ENCODE measurements at places on chromosomes 13 and 19.
A peak's percentile ranks its signal among the peaks of the same experiment; 100 is the strongest.

- DNase-seq, result no peak
These were observed 62.1 kb downstream of the ARHGEF7 start for GRCh38 chr13:111177081-111177711.

DNA sequence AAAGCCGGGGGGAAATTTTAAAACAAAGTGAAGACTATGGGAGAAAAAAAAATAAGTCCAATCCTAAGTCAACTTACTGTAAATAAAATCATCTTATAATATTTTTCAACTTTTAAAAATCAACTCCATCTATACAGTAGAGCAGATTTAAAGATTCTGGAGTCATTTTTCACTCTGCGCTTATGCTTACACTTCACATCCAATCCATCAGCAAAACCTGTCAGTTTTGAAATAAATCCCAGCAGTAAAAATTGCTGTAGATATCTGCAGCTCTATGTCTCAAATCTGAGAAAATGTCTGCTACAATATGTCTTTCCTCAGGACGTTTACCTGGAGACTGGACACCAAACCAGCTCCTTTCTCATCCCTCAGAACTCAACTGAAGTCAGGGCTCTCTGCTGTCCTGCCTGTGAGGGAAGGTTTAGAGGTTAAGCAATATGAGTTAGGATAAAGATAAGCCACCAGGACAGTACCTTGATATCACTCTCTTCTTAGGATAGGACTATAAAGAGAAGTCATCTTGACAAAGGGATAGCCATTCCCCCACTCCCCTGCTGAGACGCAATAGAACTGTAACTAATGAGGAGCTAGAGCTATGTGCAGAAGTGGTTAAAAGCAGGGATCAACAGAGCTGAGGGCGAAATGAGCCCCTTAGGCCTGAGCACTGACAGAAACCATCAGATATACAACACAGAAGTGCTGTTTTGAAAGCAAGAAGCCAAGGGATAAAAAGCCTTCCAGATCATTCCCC is 254.7 kb upstream of the KLHL1 start:
- no peak for DNase-seq

DNA sequence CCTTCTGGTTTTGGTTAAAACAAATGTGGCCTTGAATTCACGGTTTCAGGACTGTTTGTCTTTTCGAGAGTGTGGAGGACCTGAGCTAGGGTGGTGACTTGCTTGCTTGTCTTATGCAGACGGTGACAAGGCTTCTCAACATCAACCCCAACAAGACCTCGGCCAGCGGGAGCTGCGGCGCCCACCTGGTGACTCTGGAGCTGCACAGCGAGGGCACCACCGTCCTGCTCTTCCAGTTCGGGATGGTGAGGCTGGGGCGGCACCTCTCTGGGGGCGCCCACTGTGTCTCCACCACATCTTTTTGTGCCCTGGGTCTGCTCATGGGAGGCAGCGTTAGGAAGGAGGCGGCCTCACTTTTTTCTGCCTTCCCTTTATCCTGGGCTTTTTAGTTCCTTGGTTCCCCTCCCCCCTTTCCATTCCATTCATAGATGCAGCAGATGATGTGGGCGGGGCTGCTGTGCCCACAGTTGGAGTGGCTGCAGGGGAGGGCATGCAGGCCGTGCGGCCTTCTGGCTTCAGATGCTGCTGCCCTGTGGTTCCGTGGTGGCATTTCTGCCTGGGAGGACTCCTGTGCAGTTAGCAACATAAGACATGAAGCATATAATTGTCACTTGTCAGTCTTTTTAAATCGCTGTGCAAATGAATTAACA is 23.3 kb downstream of the LAMP1 start:
- DNase-seq, result no peak

GRCh38 chr13:85536706-85537105 is 262.5 kb downstream of the SLITRK6 start:
- DNase-seq, result no peak

- no peak for DNase-seq
These were observed 328.2 kb downstream of the GPC5 start for GRCh38 chr13:91726671-91727070.

GRCh38 chr19:45496349-45496953 is 396 bp downstream of the RTN2 start:
- DNase-seq, result peak; percentile 33

DNA sequence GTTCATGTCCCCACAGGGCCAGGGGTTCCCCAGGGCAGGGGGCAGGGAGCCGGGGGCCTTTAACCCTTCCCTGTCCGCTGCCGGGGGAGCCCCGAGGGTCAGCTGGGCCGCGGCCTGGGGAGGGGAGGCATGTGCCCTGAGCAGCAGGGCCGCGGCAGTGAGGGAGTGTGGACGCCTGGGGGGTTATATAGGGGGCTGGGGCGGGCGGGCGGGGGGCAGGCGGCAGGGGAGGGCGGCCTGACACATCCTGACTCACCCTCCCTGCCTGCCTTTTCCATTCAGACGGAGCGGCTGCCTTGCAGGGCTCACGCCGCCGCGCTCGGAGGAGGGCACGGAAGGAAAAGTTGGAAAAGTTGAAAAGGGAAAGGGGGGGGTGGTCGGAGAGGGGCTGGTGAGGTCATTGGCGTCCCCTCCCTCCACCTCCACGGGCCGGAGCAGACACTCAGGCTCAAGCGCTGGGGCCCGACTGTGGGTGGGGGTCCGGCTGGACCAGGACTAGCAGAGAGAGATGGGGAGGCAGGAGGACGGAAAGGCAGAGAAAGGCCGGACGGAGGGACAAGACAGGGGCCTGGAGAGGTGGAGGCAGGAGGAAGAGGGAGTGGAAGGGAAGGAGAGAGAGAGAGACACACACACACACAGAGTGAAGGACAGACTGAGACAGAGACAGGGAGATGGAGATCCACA is at the start of gene IL11:
IL11 (minus strand) TSS at position 159 of the 684 bp plus-strand sequence; CDS start at position 6, 153 bp downstream.
- no peak for DNase-seq

GRCh38 chr19:47122359-47123335 is 8.0 kb upstream of the SAE1 start:
- DNase-seq, result no peak

DNA sequence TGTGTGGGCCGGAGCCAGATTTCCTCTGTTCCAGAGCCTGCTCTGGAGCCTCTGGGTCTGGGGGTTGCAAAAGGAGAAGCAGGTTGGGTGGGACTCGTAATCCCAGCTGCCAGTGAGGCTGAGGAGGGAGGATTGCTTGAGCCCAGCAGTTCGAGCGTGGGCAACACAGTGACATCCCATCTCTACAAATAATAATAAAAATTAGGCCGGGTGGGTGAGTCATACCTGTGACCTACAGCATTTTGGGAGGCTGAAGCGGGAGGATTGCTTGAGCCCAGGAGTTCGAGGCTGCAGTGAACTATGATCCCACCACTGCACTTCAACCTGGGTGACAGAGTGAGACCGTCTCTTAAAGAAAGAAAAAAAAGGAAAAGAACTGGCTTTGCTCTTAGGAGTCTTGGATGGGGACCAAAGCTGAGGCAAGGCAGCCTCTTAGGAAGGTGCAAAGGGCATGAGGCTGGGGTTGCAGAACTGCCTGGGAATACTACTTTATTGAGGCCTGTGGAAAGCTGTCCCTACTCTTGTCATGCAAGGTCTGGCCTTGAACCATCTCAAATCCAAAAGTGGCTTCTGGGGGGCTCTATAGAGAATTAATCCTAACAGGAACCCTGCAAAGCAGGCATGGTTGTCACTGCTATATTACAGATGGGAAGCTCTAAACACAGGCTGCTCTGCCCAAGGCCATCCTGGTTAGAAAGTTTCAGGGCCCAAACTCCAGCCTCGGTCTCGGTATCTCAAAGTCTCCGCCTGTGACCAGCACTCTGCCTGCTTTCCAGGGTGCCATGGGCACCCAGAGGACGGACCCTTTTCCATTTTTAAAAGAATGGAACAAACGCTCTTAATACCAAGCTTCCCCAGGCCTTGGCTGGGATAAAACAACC is 880 bp upstream of the C19orf12 start:
- no peak for DNase-seq

DNA sequence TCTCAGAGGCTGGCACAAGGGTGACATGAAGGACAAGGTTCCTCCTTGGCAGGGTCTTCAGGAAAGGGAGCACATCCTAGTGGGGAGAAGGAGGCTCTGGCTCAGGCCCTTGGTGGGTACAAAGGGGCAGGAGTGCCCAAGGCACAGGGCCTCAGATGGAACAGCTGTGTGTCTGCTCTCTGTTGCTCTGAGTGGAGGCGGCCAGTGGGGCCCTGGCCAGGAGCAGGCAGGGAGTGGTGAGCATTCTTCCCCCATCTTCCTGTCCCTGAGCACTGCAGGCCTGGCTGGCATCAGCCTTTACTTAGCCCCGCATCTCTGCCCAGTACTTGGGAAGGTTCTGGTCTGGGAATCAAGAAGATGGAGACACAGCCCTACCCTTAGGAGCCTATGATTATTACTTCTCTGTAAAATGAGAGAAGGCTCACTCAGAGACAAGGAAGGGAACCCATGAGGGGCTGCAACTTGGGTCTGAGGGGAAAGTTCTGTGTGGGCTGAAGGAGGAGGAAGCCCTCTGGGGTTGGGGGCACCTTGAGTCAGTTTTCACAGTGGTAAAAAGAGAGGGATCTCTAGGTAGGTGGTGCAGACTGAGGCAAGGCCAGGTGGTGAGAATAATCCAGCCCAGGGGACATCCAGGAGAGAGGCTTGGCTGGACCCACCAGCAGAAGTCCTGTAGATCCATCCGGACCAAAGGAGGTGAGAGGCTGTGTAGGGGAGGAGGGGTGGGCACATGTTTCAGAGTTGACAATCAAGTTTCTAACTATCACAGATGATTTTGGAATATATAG is 173.5 kb downstream of the TSHZ3 start:
- no peak for DNase-seq

DNA sequence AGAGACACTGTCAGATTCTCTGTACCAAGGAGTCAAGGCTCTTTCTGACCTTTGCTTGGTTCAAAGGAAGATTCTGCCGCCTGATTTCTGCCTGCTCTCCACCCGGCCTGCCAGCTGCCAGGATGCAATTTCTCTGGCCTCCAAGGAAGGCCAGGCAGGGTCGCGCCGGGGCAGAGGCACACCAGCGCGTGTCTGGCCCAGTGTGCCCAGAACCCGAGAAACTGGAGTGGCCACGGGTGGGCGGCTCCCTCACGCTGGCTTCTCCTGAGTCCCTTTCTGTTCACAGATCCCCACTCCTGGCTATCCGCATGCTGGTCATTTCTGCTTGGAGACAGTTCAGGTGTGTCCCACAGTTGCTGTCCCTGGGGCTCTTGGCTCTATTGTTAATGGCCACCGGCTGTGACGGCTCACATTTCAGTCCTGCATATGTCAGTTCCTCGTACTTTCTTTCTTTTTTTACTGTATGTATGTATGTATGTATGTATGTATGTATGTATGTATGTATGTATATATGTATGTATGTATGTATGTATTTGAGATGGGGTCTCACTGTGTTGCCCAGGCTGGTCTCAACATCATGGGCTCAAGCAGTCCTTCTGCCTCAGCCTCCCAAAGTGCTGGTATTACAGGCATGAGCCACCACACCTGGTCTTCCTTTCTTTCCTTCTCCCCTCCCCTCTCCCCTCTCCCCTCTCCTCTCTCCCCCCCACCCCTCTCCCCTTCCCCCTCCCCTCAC is 16.9 kb downstream of the TMPRSS9 start:
- DNase-seq, result no peak

DNA sequence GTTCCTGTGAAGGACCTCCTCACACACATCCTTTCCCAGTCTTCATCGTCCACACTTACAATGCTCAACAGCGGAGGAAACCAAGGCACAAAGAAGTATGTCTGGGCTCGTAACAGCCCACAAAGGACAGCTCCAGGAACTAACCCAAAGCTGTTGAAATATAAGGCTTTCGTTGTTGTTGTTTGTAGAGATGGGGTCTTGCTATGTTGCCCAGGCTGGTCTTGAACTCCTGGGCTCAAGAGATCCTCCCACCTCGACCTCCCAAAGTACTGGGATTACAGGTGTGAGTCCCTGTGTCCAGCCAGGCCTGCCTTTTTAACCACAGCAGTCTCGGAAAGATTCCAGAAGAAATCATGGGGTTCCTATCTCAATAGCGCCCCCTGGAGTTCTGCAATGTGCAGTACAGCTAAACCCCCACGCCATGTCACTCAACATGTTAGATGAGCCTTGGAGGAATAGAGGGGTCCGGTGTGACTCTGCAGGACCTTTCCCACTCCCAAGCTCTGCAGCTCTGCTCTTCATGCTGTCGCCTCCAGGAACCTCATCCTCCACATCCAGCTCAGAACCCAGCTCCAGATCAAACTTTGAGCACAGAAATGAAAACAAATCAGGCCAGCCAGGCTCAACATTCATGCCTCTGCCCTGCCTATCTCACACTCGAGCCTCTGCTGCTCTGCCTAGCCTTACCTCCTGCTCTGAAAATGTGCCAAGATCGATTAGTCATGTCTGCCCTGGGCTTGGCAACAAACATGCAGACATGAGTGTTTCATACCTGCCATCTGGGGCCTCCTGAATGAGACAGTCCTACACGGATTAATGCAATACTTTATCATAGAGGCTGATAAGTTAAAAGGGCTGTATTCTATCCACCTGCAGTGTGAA is 7.5 kb downstream of the PLA2G4C start:
- DNase-seq, result no peak

GRCh38 chr19:47247308-47247990 is 8.9 kb upstream of the CCDC9 start:
- DNase-seq, result peak; percentile 27

GRCh38 chr19:49513746-49514118 is 1.3 kb downstream of the FCGRT start:
- DNase-seq, result no peak

GRCh38 chr19:42529248-42529764 is 1.0 kb upstream of the CEACAM1 start:
- peak; percentile 2 for DNase-seq

GRCh38 chr19:47111006-47111621 is 2.5 kb downstream of the ZC3H4 start:
- no peak for DNase-seq

- no peak for DNase-seq
These were observed 205.1 kb upstream of the STARD13 start for GRCh38 chr13:33490461-33491327.

- DNase-seq, result no peak
These were observed 1330.8 kb upstream of the MIR17HG start for GRCh38 chr13:90016688-90017087.

GRCh38 chr13:90156390-90156789 is 1191.1 kb upstream of the MIR17HG start:
- no peak for DNase-seq

DNA sequence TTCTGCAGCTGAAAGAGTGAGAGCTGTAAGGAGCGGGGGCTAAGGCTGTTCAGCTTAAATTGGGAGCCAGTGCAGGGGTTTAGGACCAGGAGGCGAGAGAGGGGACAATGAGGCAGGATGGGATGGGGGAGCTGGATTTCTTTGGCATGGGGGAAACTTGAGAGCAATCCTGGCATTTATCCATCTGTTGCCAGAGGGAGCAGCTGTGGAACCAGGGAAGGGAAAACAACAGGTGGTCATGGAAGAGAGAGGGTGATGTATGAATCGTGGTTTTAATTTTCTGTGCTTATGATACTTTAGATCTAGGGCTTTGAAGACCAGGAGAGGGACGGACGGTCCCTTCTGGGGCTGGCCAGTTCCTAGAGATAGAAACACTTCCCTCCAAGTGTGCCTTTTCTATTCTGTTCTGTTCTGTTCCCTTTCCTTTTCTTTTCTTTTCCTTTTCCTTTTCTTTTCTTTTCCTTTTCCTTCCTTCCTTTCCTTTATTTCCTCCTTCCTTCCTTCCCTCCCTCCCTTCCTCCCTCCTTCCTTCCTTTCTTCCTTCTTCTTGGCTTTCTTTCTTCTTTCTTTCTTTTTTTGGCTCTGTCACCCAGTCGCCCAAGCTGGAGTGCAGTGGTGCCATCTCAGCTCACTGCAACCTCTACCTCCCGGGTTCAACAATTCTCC is 16.0 kb upstream of the CCL25 start:
- peak; percentile 51 for DNase-seq

GRCh38 chr13:24860770-24861169 is 96.8 kb downstream of the RNF17 start:
- no peak for DNase-seq

GRCh38 chr13:33183431-33184111 is 102.0 kb downstream of the STARD13 start:
- DNase-seq, result no peak

GRCh38 chr13:68440874-68441273 is 1210.7 kb upstream of the PCDH9 start:
- DNase-seq, result no peak
